CD4-positive, alpha-beta memory T cell (primary cell): ENCODE measurements at places on chromosomes 11 and 22. TPM values are rescaled to one million over a fixed set of nuclear protein-coding genes. Genes with fewer than 3 reads are reported as not detected.
A peak's percentile ranks its signal among the peaks of the same experiment; 100 is the strongest.

DNA sequence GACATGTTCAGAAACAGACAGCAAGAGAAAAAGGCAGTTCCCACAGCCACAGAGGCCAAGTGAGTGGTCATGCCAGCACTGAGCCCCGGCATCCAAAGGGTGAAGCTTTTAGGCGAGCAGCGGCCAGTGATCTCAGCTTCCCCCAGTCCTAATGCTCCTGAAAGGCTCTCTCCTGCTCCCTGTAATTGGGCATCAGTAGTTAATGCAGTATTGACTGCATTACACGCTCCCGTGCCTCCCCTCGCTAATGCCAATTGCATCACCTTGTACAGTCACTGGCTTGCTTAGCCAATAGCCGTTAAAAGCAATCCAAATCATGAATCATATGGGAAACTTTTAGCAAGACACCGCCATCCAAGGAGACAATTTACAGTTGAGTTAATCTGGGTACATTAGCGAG lies 4.9 kb downstream of the LMO1 start:
- no peak overlapping the region for H3K27ac ChIP-seq
- no peaks in the 10 kb centered on the region for H3K36me3 ChIP-seq
- H3K27me3 ChIP-seq = peaks cover 6% of the 10 kb centered on the region
- peaks cover 6% of the 10 kb centered on the region for H3K4me1 ChIP-seq
- DNase-seq = no peak
- H3K4me3 ChIP-seq = no peak overlapping the region

GRCh38 chr11:63845303-63845702 lies 6.4 kb downstream of the MARK2 start:
- peaks cover 79% of the 10 kb centered on the region for H3K4me1 ChIP-seq
- H3K27ac ChIP-seq = no peak overlapping the region

The KDM4E gene
- not detected for total RNA-seq

- no peak for DNase-seq
- H3K4me1 ChIP-seq = peaks cover 19% of the 10 kb centered on the region
- no peaks in the 10 kb centered on the region for H3K36me3 ChIP-seq
- no peak overlapping the region for H3K27ac ChIP-seq
Measured at GRCh38 chr22:30392661-30393321, 4.0 kb upstream of the SEC14L2 start.

DNA sequence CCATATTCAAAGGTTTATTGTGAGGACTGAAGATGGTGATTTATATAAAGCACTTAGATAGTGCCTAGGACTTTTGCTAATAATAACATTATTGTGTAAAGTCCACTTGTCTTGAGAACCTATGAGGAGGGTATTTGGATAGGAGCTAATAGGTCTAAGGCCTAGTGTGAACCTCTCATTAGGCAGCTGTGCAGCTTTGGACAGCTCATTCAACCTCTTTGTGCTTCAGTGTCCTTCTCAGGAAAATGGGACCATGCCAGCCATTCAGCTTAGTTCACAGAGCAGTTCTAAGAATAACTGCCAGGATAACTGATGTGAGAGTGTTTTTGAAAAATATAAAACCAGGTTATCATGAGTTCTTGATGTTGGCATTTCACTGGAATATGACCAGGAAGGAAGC lies 56.2 kb downstream of the NAV2 start:
- DNase-seq = no peak
- no peak overlapping the region for H3K27ac ChIP-seq
- H3K4me3 ChIP-seq = no peak overlapping the region
- no peaks in the 10 kb centered on the region for H3K27me3 ChIP-seq
- H3K36me3 ChIP-seq = no peaks in the 10 kb centered on the region
- H3K4me1 ChIP-seq = no peaks in the 10 kb centered on the region

GRCh38 chr11:114713756-114714155 lies 35.4 kb downstream of the NXPE2 start:
- H3K4me3 ChIP-seq = no peak overlapping the region
- no peaks in the 10 kb centered on the region for H3K36me3 ChIP-seq
- no peak for DNase-seq
- H3K27me3 ChIP-seq = no peaks in the 10 kb centered on the region
- H3K4me1 ChIP-seq = no peaks in the 10 kb centered on the region
- H3K27ac ChIP-seq = no peak overlapping the region

GRCh38 chr11:8083871-8084281 lies 2.9 kb downstream of the TUB start:
- H3K4me3 ChIP-seq = no peak overlapping the region
- peaks cover 7% of the 10 kb centered on the region for H3K4me1 ChIP-seq
- no peak overlapping the region for H3K27ac ChIP-seq

GRCh38 chr11:57302489-57302888 lies 22.3 kb downstream of the TNKS1BP1 start:
- H3K27me3 ChIP-seq = no peaks in the 10 kb centered on the region
- H3K4me3 ChIP-seq = no peak overlapping the region
- H3K4me1 ChIP-seq = no peaks in the 10 kb centered on the region
- H3K36me3 ChIP-seq = peaks cover 3% of the 10 kb centered on the region

- DNase-seq = no peak
- H3K4me1 ChIP-seq = no peaks in the 10 kb centered on the region
- H3K36me3 ChIP-seq = no peaks in the 10 kb centered on the region
- no peak overlapping the region for H3K27ac ChIP-seq
- H3K4me3 ChIP-seq = no peak overlapping the region
Measured at GRCh38 chr11:126824035-126824607, 176.4 kb downstream of the KIRREL3 start.

DNA sequence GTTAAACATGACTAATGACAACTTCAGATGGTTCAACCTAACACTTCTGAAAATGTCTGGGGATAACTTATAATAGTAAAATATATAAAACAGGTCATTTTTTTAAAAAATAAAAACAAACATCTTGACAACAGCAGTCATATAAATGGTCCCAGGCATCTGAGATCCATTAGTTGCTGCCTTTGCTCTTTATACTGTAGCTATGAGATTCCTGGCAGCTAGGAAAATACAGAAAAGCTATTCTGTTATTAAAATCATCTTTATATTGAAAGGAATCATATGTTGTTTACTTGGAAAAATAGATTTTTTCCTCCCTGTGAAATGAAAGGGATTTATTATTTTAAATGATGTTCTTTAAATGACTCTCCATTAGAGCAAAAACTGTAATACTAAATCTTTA lies 55.7 kb upstream of the DEUP1 start:
- H3K4me1 ChIP-seq = no peaks in the 10 kb centered on the region
- H3K27ac ChIP-seq = no peak overlapping the region
- DNase-seq = no peak
- no peaks in the 10 kb centered on the region for H3K36me3 ChIP-seq

DNA sequence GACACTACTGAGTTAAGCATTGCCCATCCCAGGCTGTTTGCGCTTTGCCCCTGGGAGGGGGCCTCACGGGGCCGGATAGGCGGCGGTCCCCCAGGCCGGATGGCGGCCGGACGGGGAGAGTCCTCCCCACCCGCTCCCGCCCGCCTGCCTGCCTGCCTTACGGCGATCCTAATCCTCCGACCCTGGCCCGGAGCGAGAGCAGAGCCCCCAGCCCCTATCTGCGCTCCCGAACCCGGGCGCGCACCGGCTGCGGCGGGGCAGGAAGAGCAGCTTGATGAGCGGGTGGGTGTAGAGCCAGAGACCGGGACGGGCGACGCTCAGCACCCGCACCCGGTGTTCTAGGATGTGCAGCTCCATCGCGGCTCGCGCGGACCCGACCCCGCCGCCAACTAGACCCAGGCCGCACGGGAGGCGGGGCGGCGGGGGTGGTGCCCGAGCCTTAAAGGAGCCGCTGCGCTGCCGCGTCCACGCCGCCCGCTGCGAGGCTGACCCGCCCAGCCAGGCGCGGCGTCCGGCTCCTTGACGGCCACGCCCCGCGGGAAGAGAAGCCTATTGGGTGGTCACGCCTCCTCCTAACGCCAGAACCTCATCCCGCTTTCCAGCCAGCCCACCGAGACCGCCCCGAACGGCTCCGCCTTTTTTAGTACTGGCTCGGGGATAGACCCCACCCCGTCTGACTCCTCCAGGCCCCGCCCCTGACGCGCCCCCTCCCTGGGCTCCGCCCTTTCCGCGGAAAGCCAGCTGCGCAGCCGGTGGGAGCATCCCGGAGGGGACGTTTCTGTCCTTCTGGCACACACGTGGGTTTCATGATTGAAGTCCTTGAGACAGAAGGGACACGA lies at the start of gene CASTOR1:
CASTOR1 (minus strand) TSS at position 365 of the 839 bp plus-strand sequence; CDS start at position 357, 8 bp downstream.
- no peaks in the 10 kb centered on the region for H3K27me3 ChIP-seq
- peaks cover 41% of the 10 kb centered on the region for H3K4me1 ChIP-seq
- peaks cover 24% of the 10 kb centered on the region for H3K36me3 ChIP-seq
- DNase-seq = peak; percentile 83
- H3K4me3 ChIP-seq = peak within 1 kb of the TSS; percentile 66
- H3K27ac ChIP-seq = peak within 1 kb of the TSS; percentile 68

DNA sequence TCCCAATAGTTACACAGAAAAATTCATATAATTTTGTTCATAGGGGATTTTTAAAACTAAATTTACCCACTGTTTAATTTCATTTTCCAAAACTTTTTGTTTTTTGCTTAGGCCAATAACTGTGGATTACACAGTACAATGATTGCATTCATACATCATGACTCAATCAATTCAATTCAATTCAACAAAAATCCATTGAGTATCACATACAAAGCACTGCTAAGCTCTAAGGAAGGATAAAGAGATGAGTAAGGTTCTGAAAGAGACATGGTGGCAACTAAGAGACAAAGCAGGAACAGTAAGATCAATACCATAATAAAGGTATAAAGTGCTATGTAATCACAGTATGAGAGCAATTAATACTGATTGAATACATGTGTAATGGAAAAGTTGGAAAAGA lies 9.4 kb upstream of the LAYN start:
- H3K4me1 ChIP-seq = peaks cover 5% of the 10 kb centered on the region
- no peaks in the 10 kb centered on the region for H3K36me3 ChIP-seq
- no peak overlapping the region for H3K4me3 ChIP-seq
- DNase-seq = no peak
- H3K27ac ChIP-seq = no peak overlapping the region
- peaks cover 2% of the 10 kb centered on the region for H3K27me3 ChIP-seq

The NXPE1 gene
- total RNA-seq = not detected

- no peak overlapping the region for H3K4me3 ChIP-seq
- H3K4me1 ChIP-seq = no peaks in the 10 kb centered on the region
- no peak for DNase-seq
- H3K27me3 ChIP-seq = no peaks in the 10 kb centered on the region
- H3K27ac ChIP-seq = no peak overlapping the region
- H3K36me3 ChIP-seq = no peaks in the 10 kb centered on the region
Measured at GRCh38 chr11:113083571-113083970, 122.4 kb downstream of the NCAM1 start.

The PATE3 gene
- not detected for total RNA-seq

- DNase-seq = no peak
- H3K4me3 ChIP-seq = no peak overlapping the region
- H3K4me1 ChIP-seq = no peaks in the 10 kb centered on the region
- no peaks in the 10 kb centered on the region for H3K27me3 ChIP-seq
- H3K27ac ChIP-seq = no peak overlapping the region
- no peaks in the 10 kb centered on the region for H3K36me3 ChIP-seq
Measured at GRCh38 chr11:108895579-108896480, 231.0 kb downstream of the DDX10 start.

The TPBGL gene
- 0.22 TPM for total RNA-seq

DNA sequence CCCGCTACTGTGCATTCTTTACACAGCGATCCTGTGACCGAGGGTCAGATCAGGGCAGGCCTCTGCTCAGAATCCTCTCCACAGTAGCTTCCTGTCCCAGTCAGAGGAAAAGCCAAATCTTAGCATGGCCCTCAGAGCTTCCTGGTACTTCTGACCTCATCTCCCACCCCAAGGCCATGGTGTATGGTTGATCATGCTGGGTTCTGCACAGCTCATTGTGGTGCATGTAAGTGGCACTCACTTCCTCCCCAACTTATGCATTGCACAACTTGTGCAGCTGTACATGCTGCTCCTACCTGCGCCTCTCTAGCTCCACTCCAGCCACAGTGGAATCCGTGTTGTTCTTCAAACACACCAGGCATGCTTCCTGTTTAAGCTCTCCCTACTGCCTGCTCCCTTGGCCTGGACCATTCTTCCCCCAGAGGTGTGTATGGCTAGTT lies 20.3 kb downstream of the BMAL1 start:
- no peak overlapping the region for H3K27ac ChIP-seq
- no peaks in the 10 kb centered on the region for H3K27me3 ChIP-seq
- peaks cover 99% of the 10 kb centered on the region for H3K4me1 ChIP-seq
- no peak for DNase-seq

GRCh38 chr11:64789331-64790204 lies 11.2 kb upstream of the SF1 start:
- no peak overlapping the region for H3K4me3 ChIP-seq
- no peak overlapping the region for H3K27ac ChIP-seq
- DNase-seq = no peak
- no peaks in the 10 kb centered on the region for H3K27me3 ChIP-seq

GRCh38 chr11:10632483-10632882 lies 61.1 kb downstream of the IRAG1 start:
- no peaks in the 10 kb centered on the region for H3K36me3 ChIP-seq
- H3K27ac ChIP-seq = no peak overlapping the region
- no peak for DNase-seq
- H3K4me3 ChIP-seq = no peak overlapping the region
- H3K27me3 ChIP-seq = no peaks in the 10 kb centered on the region
- H3K4me1 ChIP-seq = peaks cover 11% of the 10 kb centered on the region
